RPMI7951 (cell line): ENCODE measurements at places on chromosomes 5 and 9. TPM values are rescaled to one million over a fixed set of nuclear protein-coding genes. Genes with fewer than 3 reads are reported as not detected.

The DAB2IP gene
- 3.1 and 3.8 TPM in 2 replicates for total RNA-seq

The CAMK4 gene
- 10.5 and 14.4 TPM in 2 replicates for total RNA-seq

The C9orf43 gene
- total RNA-seq = 0.12 and 0.49 TPM in 2 replicates

The TAF11L5 gene
- total RNA-seq = not detected in 2 replicates

The FBXO10 gene
- total RNA-seq = 2.6 and 7.2 TPM in 2 replicates

The CNTFR gene
- not detected in 2 replicates for total RNA-seq

The LHX3 gene
- total RNA-seq = not detected in 2 replicates

The SPINK4 gene
- not detected in 2 replicates for total RNA-seq
